ENCODE measurements at places on chromosomes 11 and 22.

DNA sequence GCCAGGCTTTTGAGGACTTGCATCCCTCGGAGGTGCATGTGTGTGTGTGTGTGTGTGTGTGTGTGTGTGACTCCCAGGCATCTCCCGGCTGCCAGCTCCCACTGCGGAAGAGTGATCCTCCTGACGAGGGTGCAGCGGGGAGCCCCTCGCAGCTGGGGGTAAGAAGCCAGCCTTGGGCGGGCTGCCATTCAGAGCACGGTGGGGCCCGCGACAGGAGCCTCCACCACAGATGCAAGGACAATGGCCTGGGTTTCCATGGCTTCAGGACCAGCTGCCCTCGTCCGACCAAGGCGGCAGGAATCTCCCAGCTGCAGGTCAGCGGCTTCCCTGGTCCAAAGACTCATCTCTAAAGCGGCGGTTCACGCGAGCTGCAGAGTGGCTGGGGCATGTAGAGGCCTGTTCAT is 908.5 kb downstream of the BRD1 start:
- no peak for DNase-seq

GRCh38 chr22:24816806-24817205 is 10.8 kb downstream of the SGSM1 start:
- DNase-seq, result no peak

DNA sequence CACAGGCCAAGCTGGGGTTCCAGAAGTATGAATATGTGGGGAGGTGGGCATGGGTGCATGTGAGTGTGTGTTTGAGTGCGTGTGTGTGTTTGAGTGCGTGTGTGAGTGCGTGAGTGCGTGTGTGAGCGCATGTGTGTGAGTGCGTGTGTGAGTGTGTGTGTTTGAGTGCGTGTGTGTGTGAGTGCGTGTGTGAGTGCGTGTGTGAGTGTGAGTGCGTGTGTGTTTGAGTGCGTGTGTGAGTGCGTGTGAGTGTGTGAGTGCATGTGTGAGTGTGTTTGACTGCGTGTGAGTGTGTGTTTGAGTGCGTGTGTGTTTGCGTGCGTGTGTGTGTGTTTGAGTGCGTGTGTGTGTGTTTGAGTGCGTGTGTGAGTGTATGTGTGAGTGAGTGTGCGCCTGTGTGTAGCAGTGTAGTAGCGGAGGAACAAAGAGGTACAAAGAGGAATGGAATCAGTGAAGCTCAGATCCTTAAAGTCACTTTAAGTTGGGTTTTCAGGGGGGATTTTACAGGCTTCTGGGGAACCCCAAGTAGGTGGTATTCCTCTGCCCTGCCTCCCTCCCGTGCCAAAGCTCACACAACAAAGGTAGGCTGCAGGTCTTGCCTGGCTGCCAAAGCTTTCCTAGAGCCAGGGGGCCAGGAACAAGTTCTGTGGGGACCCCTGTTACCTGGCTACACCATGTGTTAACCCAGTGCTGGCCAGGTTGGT is 137.1 kb downstream of the KIRREL3 start:
- DNase-seq, result no peak

DNA sequence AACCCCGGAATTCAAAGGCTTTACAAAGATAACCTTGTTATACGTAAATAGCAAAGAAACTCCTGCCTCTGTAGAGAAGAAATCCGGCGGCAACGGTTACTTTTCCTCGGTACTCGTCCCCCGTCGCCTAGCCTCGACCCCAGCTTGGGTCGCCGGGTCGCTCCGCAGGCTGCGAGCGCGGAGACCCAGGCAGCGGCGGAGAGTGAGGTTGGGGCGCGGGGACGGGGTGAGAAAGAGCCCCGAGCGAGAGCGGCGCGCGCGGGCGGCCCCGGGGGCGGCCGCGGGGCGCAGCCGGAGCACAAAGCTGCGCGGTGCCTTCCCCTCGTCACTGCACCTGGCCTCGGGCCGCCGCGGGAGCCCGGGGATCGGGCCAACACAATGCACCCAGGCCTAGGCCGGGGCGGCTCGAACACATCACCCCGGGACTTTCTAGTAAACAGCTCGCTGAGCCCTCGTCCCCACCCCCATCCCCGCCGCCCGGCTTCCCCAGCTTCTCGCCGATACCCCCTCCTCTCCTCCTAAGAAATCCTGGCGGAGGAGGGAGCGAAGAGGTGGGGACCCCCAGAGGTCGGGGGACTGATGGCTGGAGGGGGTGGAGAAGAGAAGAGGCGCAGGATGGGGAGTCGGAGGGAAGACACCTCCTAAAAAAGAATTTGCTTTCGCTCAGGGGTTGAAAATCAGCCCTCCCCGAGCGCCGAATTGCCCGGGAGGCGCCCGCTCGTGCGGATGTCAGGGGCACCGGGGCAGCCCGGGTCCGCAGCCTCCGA is 845 bp downstream of the MPPED2 start:
- no peak for DNase-seq

DNA sequence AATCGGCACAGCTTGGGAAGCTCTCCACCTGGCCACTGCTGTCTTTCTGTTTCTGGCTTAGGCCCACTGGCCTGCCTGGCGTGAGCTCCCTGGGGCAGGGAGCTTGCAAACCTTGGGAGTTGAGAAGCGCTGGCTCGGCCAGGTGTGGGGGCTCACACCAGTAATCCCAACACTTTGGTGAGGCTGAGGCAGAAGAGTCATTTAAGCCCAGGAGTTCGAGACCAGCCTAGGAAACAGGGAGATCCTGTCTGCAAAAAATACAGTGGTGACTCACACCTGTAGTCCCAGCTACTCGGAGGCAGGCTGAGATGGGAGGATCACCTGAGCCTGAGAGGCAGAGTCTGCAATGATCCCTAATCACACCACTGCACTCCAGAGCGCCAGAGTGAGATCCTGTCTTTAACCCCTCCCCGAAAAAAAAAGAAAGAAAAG is 4.0 kb downstream of the AP5B1 start:
- no peak for DNase-seq

Data from effector memory CD4-positive, alpha-beta T cell (primary cell).